ENCODE measurements at places on chromosomes 3 and 15.

DNA sequence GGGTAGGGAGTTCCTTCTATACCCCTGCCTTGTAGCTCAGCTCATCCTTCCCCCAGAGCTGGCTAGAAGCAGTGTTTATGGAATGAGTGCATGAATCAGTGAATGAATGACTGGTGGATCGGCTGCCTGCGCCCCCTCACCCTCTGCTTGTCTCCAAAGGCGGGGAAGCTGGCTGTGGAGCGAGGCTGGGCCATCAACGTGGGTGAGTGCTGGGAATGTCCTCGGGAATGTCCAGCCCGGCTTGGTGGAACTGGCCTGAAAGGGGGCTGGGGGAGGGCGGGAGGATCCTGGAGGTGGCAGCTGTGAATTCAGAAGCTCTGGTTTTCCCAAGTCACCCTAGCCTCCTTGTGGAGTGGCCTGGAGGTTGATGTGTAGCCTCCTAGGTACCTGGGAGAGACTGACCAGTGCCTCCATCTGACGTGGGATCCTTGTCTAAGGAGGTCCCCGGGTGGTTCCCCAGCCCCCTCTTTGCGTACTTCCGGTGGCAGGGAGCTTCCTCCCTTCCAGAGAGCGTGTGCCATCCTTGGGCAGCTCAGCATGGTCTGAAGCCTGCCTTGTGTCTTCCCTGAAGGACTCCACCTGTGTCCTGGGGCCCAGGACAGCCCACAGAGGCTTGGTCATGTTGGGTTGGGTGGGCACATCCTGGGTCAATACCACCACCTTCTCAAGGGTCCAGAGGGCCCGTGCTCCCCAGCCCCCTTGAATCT, 18.4 kb downstream of the HDAC11 start:
- no peak for DNase-seq

- peak; percentile 37 for DNase-seq
These were observed 32.4 kb downstream of the CDAN1 start for GRCh38 chr15:42704492-42704926.

GRCh38 chr3:142725357-142725739, 1.5 kb downstream of the TRPC1 start:
- DNase-seq = no peak

DNA sequence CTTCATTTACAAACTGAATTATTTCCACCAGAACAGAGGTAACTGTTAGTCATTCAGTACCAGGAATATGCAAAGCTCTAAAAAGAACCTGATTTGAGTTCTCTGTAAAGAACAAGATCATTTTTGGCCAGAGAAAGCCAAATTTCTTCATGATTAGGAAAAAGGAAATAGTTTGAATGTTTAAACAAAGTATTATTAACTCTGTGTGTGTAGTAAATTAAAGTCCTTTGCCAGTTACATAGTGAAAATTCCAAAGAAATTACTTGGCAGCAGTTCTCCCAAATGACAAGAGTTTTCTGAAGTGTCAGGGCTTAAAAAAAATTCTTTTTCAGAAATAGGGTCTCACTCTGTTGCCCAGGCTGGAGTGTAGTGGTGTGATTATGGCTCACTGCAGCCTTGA, 24.5 kb downstream of the QTRT2 start:
- no peak for DNase-seq

- no peak for DNase-seq
These were observed 111.5 kb upstream of the SELENOK start for GRCh38 chr3:54003136-54003535.

DNA sequence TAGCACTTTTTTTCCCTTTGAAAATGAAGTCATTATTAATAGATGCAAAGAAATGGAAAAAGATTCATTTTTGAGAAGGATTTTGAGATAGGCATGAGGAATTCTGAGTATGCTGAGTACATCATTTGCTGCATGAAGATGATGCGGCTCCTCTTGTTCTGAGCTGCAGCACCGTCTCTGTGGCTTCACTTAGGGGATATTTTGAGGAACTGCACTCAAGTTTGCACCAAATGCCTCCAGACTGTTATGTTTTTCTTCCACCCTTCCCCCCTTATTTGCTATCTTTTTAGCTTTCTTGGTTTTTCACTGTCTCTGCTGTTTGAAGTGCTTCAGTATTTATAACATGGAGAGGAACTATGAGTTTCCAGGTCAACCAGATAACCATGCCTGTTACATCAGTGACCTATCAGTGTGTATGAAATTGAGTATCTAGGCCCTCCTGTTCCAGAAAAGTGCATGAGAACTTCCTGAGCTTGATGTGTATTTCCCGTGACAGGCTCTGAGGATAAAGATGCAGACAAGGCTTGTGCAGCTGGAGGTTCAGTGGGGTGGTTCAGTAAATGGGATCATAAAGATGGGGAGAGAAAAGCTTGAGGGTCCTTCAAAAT, 128.7 kb downstream of the PDCD6IP start:
- DNase-seq = no peak

DNA sequence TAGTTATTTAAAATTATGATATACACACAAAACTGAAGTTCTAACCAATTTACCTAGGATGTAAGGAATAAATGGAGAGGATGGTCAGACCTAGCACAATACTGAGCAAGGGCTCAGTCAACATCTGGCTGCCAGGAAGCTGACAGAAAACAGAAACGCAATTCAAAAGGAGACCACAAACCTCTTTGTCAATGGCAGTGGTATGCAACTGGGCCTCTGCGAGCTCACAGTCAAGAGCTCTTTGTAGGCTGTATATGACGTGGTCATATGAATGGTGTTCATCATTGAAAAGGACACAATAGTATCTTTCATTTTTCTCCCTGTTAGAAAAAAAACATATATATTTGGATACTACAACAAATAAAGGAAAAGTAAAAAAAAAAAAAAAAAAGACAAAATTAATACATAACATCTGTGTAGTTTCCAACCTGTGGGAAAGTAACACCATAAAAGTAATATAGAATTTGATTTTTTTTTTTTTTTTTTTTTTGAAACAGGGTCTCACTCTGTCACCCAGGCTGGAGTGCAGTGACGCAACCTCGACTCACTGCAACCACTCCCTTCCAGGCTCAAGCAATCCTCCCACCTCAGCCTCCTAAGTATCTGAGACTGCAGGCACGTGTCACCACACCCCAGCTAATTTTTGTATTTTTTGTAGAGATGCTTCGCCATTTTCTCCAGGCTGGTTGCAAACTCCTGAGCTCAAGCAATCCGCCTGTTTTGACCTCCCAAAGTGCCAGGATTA, 37.9 kb downstream of the UBR1 start:
- no peak for DNase-seq

DNA sequence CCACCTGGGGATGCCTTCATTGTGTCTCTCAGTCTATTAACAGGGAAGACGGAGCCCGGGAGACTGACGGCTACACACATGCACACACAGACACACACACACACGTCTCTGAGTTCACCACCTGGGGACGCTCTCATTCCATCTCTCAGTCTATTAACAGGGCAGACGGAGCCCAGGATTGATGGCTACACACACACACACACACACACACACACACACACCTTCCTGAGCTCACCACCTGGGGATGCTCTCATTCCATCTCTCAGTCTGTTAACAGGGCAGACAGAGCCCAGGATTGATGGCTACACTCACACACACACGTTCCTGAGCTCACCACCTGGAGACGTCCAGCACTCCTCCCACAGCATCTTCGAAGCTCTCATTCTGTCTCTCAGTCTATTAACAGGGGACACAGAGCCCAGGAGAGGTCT, 143.9 kb downstream of the OR4M2 start:
- peak; percentile 22 for DNase-seq

- no peak for DNase-seq
These were observed 11.3 kb downstream of the ARL8B start for GRCh38 chr3:5133239-5134018.

GRCh38 chr15:39447346-39447745, 133.5 kb upstream of the THBS1 start:
- no peak for DNase-seq

- DNase-seq = no peak
These were observed at the start of gene PLA2G4F for GRCh38 chr15:42156243-42156922. TSS of gene PLA2G4F (minus strand) at chr15:42156636. CDS start at chr15:42156549, 87 bp downstream.

DNA sequence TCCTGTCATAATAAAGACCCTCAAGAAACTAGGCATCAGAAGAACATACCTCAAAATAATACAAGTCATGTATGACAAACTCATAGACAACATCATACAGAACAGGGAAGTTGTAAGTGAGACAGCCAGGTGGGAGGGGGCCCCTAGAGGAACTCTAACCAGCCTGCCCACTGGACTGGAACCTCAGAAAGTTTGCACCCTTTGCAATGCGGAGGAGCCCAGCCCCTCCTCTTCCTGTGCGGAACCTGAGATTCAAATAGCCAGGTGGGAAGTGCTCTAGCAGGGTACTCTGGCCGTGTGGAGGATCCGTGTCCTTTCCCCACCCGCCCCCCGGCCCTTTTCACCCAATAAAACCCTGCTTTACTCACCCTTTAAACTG, 387.0 kb upstream of the CBLB start:
- DNase-seq = no peak

DNA sequence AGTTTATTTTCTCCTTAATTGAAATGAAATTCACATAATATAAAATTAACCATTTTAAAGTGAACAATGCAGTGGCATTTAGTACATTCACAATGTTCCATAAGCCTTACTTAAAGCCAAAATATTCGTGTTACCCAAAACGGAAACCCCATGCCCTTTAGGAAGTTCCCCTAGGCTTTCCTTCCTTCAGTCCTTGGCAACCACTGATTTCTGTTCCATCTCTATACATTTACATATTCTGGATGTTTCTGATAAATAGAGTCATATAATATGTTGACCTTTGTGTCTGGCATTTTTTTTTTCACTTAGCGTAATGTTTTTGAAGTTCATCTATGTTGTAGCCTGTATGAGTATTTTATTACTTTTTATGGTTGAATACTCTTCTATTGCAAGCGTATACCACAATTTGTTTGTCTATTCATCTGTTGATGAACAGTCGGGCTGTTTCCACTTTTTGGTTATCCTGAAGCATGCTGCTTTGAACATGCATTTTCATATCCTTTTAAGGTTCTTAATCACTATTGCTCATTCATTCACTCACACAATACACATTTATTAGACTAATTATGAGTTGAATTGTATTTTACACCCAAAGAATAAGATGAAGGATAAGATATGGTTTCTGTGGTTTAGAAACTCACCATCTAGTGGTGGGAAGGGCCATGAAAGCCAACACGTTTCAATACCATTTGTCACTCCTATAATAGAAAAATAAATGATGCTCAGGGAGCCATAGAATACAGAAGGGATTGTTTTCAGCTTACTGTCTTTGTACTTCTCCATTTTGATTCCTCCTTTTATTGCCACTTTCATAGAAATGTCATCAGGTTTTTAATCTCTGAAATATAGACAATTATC, 408.2 kb upstream of the CBLB start:
- DNase-seq = no peak

DNA sequence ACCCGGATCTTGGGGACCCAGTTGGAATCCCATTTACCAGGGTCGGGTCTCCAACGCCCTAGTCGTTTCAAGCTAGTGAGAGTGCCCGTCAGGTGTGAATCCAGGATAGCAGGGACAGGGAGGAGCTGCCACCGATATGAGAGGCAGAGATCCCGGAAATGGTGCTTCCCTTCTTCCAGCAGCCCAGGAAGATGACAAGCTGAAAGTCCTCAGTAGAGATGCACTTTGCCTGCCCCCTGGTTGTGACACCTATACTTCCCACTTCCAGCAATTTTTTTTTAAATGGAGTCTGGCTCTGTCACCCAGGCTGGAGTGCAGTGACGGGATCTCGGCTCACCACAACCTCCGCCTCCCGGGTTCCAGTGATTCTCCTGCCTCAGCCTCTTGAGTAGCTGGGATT, 503.0 kb downstream of the NTRK3 start:
- no peak for DNase-seq

DNA sequence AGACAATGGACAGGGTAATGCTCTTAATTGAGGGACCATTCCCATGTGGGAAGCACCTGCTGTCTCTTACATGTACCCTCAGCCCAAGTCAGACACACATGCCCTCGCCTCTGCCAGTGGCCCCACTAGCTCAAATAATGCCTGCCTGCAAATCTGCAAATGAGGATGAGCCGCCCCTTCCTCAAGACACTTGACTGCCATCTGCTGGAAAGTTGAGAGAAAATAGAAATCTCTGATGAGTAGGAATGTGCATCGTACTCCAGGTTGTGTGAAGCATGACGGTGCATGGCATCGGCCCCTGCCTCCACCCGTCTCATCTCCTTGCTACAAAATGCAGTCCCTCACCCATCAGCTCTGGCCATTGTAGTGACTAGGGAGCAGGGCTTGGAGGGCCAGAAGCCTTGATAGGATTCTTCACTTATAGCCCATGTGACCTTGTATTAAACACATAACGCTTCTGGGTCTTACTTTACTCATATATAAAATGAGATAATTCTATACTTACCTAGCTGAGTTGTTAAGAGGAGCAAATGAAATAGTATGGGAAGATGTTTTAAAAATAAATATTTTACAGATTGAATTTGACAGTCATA, 6.3 kb upstream of the SCN5A start:
- DNase-seq = no peak

DNA sequence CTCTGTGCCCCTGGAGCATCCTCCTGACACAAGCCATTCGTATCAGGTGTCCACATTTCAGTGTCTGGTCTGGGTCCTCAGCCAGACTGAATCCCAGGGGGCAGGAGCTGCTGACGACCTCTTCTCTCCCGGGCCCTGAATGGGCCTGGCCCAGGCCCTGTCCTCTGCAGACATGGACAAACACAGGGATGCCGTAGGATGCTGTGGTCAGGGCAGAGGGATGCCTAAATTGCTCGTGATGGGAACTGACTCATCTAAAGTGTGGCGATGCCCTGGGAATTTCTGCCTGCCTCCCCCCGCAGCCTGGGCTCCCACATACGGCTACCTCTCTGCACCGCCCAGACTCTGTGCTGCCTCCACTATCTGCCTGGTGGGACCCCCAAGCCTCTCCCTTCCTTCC, 58.5 kb upstream of the CTSH start:
- no peak for DNase-seq

- no peak for DNase-seq
These were observed 654 bp downstream of the SUSD5 start for GRCh38 chr3:33217866-33218445.

DNA sequence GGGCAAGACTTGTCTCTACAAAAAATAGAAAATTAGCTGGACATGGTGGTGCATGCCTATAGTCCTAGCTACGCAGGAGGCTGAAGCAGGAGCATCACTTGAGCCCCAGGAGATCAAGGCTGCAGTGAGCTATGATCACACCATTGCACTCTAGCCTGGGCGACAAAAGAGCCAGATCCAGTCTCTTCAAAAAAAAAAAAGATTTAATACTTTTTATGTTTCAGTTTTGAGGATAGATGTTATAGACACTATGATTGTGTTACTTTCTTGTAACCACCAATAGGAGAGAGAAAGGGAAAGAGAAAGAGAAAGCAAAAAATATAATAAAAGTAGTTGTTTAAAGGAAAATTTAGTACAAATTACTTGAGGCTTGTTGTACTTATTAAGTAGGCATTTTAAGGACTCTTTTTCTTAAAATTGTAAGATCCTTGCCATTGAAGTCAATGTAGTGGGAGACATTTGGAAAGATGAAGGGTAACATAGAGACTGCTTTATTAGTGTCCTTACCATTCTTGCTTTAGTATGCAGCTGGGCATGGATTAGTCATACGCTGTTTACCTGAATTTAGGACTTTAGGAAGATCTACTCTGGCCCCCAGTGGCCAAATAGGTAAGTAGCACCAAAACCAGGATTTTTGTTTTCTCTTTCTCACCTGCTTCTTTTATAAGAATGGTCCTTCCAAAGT, 35.1 kb upstream of the ZDHHC23 start:
- DNase-seq = no peak
